ENCODE measurements at places on chromosomes 5 and 9.

GRCh38 chr5:24428345-24428744 is 216.4 kb downstream of the CDH10 start:
- no peak for DNase-seq

- no peak for DNase-seq
Observed at GRCh38 chr9:107592424-107592823, 102.9 kb upstream of the KLF4 start.

GRCh38 chr9:38368731-38369130 is 23.8 kb upstream of the ALDH1B1 start:
- no peak for DNase-seq

DNA sequence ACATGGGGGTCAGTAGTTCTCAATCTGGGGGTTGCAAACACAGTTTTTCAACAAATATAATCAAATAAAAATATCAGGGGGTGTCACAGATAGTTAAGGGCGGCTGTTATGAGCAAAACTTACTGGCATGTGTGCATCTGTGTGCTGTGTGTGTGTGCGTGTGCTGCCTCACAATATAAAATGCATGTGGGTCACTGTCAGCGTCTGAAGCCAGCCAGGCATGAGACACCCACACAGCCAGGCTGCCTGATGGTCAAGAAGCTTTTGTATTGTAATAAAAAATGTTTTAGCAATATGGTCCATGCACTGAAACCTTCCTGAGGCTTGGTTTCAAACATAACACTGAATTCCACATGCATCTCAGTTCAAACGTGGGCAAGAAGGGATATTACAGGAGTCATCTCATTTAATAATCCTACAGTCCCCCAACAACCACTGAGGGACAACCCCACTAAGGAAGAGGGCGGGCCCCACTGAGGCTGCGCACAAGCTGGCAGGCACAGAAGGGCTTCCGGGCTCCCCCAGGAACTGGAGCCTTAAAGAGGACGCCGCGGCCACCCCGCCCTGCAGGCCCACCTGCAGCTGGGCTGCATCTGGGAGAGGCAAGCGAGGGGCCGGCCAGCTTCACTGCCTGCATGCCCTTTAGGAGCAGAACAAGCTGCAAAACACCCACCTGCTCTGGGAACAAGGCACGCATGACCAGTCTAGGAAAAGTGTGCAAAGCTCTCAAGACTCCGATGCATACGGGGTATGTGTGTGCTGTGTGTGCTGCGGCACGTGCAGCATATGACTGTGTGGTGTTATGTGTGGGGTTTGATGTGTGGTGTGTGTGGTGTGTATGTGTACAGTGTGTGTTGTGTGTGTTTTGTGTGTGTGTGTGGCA is 14.1 kb downstream of the SEMA4D start:
- DNase-seq = peak; percentile 75

DNA sequence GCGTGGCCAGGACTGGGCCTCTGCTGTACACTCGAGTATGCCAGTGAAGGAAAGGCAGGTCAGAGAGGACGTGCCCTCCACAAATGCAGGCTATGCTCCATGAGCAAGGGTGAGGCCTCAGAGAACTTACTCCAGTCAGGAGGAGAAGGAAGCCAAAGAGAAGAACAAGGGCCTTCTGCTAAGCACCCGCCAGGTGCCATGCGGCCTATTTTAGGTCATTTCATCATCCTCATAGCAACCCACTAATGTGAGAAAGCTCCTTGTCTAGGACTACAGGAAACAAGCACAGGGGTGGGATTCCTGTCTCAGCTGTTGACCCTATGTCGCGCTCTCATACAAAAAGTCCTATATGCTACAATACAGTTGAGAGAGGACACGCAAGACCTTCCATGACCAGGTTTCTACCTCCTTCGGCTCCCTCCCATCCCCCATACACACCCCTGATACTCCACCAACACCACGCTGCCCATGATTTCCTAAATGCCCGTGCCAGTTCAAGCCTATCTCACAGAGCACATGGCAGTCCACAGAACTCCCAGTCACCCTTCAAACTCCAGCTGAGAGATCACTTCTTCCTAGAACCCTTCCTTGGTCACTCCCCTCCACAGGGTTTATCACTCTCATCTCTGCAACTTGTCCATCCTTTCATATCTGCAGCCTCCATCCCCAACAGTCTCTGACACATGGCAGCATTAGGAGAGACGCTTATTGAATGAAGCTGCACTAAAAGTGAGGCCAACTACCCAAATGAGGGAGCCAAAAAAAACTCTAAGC is 26.8 kb downstream of the PSMB7 start:
- no peak for DNase-seq

GRCh38 chr9:37424204-37424685 is 1.7 kb downstream of the GRHPR start:
- DNase-seq = no peak

GRCh38 chr9:16057541-16057940 is 504.7 kb downstream of the CCDC171 start:
- no peak for DNase-seq

GRCh38 chr5:1547655-1548054 is 23.9 kb upstream of the LPCAT1 start:
- DNase-seq = no peak

GRCh38 chr9:125493384-125493783 is 213.6 kb downstream of the MAPKAP1 start:
- DNase-seq = no peak

- no peak for DNase-seq
Observed at GRCh38 chr5:87007737-87008136, 259.9 kb upstream of the RASA1 start.

DNA sequence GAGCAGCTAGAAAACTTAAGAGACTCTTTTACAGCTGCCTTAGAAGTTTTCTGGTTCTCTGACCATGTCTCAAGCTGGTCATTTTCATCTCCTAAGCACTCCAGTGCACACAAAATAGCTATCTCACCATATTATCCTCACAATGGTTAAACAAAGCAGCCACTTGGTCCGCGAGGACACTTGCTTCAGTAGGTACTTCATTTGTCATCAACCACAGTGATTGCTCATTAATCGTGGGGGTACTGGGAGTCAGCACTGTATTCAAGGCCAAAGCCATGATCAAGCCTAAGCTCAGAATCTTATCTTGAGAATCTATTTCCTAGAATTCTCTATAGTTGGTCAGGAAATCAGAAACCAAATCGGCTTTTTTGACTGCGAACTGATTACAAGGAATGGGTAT is 2.9 kb downstream of the ARL14EPL start:
- no peak for DNase-seq

GRCh38 chr9:133700819-133701320 is 37.3 kb downstream of the SARDH start:
- no peak for DNase-seq

GRCh38 chr5:31137676-31138075 is 55.8 kb upstream of the CDH6 start:
- DNase-seq = no peak

DNA sequence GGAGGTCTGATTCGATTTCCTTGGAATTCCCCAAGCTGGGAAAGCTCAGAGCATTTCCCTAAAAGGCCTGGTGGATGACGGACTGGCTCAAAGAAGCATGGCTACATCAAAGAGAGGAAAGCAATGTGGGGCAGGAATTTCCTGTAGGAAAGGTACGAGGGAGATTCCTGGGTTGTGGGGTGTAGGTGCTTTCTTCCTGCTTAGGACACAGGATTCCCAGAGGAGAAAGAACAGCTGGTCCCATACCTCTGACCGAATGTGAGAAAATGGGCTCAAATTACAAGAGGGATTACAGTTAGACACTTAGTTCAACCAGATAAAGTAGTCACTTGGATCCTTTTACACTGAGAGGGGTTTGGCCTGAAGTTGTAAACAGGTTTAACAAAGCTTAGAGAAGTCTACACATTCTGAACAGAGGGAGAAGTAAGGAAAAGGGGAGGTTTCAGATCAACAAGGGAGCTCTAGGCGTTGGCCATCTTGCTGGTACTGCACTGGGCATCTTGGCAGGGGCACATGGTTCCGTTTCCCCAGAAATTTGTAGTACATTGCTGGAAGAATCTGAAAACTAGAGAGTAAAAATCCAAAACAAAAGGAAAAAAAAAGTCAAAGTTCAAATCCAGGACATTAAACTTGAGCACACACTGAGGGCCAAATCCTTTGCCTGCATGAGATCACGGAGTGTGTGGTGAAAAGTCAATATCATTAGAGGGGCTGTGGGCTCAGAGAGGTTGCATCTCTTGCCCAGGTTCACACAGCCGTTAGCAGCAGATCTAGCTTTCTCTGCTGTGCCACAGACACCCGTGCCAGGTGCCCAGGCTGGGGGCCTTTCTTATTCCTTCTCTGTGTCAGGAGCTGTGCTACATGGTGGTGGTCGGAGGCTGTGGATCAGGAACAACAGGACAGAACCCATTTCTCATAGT is 171.3 kb downstream of the RGS3 start:
- DNase-seq = no peak

GRCh38 chr9:136991993-136992818 is at the start of gene PAXX:
Gene PAXX, plus strand, starts transcription at chr9:136992422. Its CDS starts 22 bp downstream, at chr9:136992444.
- peak; percentile 96 for DNase-seq

- no peak for DNase-seq
Observed at GRCh38 chr5:137822158-137822764, 45.4 kb upstream of the MYOT start.

- DNase-seq = no peak
Observed at GRCh38 chr5:54551292-54551691, 33.7 kb downstream of the SNX18 start.

GRCh38 chr9:15276328-15276938 is 30.6 kb downstream of the TTC39B start:
- DNase-seq = no peak

- no peak for DNase-seq
Observed at GRCh38 chr5:82309091-82309531, 31.0 kb upstream of the RPS23 start.

GRCh38 chr5:59348189-59348588 is 545.3 kb downstream of the PDE4D start:
- DNase-seq = no peak

DNA sequence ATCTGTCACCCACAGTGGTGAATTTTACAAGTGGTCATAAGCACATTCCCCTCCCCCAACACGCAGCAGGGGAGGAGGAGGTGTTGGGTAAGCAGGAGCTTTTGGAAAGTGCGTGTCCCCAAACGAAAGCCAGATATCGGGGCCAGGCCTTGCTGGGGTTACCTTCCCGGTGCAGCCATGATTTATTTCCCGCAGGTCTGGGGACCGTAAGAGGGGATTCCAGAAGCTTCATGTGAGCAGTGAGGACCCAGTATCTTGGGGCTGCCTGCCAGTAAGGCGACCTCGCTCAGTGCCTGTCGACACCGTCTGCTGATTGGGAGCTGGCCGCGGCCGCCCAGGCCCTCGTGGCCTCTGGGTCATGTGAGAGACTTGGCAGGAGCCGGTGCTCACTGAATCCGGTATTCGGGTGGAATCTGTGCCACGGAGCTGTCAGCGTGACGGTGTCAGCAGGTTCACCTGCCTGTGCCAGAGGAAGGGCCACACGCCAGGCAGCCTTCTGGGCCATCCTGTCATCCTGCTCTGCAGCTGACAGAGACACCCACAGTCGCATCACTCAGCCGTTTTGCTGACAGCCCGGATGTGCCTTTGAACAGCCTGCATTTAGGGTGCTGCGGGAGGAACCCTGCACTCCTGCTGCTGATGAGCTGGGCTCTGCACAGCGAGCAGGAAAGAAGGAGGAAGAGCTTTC is 37.3 kb downstream of the SEC61B start:
- DNase-seq = peak; percentile 60

DNA sequence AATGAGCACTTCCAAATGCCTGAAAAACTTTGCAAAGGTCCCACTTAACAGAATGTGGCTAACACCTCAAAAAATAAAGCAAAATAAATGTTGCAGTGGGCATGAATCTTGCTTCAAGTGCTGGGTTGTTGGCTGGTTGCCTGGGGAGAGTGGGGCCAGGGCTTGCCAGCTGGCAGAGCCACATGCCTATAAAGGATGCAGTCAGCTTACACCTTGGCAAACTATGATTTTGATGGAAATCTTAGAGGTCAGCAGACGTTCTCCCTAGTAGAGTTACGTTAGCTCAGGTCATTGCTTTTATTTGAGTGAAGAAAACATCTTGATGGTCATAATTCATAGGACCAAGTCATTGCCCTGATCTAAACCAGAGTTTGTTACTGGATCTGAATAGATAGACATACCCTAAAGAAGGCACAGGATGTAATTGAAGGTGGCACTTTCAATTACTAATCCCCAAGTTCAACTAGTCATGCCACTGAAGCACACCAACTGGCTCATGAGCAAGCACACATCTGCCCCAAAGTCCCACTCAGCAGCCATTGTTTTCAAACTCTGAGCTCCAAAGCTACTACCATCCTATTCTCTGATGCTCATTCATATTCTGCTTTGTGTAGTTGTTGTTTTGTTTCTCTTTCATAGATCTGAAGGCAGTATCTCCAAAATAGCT is 51.2 kb upstream of the ZSWIM6 start:
- DNase-seq = peak; percentile 32

GRCh38 chr9:468766-469426 is 254.2 kb downstream of the DOCK8 start:
- peak; percentile 7 for DNase-seq

GRCh38 chr5:113171520-113171919 is 194.9 kb downstream of the DCP2 start:
- no peak for DNase-seq

DNA sequence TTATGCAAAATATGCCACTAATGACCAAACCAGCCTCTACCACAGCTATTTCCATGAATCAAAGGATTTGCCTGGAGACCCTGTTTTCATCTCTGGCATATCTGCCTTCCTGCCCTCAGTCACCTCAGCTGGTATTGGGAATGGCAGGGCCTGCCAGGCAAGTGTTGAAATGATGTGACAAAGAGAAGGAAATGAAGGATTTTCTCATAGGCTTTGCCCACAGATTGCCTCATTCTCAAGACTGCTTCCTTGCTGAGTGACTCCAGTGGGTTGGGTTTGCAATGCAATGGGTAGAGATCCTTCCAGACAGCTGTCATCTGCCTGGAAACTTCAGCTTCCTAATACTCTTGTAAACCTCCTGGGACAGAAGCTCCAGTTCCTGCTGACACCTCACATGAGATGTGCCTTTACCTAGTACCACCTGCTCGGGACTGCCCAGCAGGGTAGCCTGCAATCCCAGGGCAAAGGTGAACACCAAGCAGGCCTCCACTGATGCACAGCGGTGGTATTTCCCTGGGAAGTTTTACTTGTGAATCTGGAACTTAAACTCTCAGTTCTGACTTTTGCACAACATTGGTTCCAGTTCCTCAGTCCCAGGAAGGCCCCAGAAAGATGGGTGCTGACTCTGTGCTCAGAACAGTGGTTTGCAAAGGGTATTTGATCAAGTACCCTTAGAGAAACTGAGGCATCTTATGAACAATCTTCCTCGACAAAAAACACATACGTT is 64.8 kb upstream of the SLC1A1 start:
- DNase-seq = no peak

- no peak for DNase-seq
Observed at GRCh38 chr9:95071925-95072324, 245.6 kb downstream of the FANCC start.

Measured in activated CD4-positive, alpha-beta T cell treated with anti-CD3 and anti-CD28 coated beads for 48 hours (primary cell).